ENCODE measurements at places on chromosomes 1 and 21.

DNA sequence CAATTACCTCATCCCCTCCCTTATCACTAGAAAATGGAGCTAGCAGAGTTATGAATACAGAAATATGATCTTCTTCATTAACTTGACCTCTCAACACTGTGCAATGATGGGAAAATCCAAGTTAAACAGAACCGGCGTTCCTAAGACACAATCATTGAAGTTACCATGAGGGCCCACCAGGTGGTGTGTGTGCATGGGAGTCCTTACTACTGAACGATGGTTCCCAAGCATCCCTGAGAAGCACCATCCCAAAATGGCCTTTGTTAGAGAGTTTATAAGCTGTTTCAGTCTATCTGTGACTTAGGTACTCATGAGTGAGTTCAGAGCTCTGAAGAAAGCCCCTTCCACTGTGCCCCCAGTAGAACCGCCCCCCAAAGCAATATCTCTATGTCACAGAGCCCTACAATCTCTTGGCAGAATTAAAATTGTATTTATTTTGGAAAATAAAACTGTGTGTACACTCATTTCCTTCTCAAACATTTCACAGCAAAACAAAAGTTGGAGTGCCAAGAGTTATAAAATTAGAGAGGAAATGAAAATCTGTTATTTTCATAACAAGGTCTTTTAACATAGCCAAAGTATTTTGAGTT is 56.8 kb downstream of the PLD5 start:
- DNase-seq = no peak

GRCh38 chr1:153658400-153659174 is at the start of gene SNAPIN:
TSS of gene SNAPIN (plus strand) at chr1:153658703. CDS start at chr1:153658744, 41 bp downstream.
- DNase-seq = peak; percentile 91

- no peak for DNase-seq
Measured at GRCh38 chr1:154714638-154715037, 106.7 kb upstream of the ADAR start.

DNA sequence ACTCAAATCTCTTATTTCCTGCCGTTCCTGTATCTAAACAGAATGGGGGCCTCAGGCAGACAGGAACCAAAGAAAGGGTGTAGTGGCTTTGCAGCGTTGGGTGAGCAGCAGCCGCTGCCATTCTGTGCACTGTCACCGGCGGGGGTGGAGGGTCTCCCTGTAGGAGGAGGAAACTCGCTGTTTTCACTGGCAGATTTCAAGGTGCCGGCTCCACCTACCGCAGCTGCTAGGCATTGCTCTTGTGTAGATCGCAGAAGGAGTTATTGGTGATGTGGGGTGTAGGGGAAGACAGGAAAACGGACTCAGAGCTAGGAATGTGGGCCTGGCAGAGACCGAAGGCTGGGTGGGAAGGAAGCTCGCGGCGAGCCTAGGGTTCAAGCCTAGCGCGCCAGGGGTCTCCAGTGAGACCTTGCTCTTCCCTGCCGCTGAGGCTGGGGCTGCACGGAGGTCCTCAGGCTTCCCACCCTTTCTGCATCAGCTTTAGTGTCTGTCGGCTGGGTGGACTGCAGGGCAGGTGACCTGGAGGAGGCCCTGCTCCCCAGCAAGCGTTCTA is 20.8 kb downstream of the ATP5PO start:
- DNase-seq = peak; percentile 63

DNA sequence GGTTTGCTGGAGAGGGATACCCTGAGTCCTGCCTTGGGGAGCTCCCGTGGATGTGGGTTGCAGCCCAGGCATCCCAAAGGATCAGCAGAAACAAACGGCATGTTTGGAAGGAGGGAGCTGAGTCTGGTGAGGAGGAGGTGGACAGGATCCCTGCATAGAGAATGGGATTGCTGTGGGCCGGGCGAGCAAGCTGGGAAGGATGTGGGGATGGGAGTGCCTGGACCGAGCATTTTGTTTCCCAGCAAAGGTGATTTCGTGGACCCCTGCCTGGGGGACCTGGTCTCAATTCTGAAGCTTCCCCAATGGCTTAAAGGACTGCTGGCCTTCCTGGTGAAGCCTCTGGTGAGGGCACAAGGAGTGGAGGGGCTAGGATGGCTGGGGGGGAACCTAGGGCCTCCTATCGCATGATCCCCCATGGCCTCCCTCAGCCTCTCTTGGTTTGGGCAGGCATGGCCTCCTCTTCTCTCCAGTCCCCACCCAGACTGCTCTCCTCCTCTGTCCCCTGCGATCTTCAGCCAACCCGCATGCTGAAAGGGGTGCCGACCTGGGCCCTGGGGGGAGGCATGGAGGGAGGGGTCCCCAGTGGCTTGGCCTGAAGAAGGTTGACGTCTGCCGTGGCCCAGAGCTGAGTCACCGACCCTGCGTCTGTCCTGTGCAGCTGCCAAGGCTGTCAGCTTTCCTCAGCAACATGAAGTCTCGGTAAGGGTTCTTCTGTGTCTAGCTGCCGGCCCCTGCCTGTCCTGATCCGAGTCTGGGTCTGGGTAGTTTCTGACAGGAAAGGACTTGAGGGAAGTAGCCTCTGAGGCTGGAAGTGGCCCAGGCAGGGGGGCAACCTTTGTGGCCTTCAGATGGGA is 16.3 kb downstream of the FAAH start:
- DNase-seq = no peak

DNA sequence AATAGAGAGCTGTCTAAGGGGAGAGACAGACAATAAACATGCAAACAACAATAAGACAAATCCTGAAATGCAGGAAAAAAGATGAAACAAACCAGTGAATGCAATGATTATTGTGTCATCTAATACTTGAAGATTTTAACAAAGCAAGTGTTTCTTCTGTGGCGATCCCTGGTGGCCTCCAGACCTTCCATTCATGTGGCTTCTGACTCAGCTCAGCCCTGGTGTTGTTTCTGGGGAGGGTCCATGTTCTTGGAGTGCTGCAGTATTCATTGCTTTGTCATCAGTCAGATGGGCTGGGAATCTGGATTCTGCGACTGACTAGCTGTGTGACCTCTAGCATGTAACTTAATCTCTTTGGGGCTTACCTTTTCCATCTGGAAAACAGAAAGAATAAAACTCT is 1.5 kb upstream of the C2CD4D start:
- DNase-seq = no peak

- DNase-seq = no peak
Measured at GRCh38 chr1:110123224-110123623, 11.0 kb downstream of the UBL4B start.

- peak; percentile 47 for DNase-seq
Measured at GRCh38 chr21:39518055-39518846, 66.5 kb downstream of the SH3BGR start.

DNA sequence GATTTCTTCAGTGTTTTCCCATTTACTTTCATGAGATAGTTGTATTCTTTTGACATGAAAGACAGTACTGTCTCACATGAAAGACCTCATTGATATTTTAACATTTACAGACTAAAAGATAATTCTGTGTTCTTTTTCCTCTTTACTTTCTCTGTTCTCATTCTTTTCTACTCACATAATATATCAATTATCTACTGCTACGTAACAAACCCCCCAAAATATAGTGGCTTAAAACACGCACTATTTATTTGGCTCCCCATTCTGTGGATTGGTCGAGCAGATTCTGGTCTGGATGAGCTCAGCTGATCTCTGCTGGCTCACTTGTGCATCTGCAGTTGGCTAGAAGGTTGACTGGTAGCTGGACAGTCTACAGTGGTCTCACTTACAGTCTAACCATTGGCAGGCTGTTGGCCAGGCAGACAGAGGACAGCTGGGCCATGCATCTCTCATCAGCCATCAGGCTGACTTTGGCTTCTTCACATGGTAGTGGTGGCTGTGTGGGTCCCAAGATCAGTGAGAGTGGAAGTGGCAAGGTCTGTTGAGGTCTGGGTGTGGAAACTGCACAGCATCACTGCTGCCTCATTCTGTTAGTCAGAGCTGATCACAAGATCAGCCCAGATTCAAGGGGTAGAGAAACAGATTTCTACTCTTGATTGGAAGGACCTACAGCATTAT is 63.2 kb downstream of the MPZL1 start:
- DNase-seq = no peak

- no peak for DNase-seq
Measured at GRCh38 chr1:191886977-191887376, 271.3 kb upstream of the RGS18 start.

- DNase-seq = no peak
Measured at GRCh38 chr1:47332779-47333577, 612 bp upstream of the CMPK1 start.

- DNase-seq = peak; percentile 59
Measured at GRCh38 chr1:221961532-221962292, 219.8 kb upstream of the DUSP10 start.

DNA sequence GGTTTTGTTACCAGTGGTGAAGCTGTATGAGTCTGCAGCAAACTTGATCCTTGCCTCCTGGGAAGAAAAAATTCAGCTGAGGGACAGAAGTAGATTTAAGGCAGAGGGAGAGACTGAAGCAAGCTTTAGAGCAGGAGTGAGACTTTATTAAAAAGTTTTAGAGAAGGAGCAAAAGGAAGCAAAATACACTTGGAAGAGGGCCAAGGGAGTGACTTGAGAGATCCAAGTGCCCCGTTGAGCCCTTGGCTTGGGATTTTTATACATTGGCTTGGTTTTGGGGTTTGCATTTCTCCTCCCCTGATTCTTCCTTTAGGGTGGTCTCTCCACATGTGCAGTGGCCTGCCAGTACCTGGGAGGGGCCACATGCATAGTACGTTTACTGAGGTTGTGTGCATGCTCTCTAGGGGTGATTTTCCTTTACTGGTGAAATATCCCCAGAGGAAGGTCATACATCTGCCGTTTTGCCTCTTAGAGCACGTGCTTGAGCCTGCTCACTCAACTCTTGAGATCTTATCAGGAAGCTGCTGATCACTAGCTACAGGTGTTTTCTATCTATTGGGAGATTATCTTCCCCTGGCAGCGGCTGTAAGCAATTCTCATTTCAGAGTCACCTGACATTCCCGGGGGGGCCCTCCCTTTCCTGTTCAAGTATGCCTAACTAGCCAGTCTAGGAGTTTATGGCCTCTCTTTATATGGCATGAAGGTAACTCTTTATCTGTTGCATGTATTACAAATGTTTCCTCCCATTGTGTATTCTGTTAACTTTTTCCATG is 20.3 kb downstream of the FASLG start:
- no peak for DNase-seq

GRCh38 chr1:155940993-155941844 is at the start of gene RXFP4:
TSS of gene RXFP4 (plus strand) at chr1:155941638. CDS start at chr1:155941710, 72 bp downstream.
- no peak for DNase-seq

- DNase-seq = peak; percentile 61
Measured at GRCh38 chr1:236451796-236452373, 57.8 kb downstream of the EDARADD start.

DNA sequence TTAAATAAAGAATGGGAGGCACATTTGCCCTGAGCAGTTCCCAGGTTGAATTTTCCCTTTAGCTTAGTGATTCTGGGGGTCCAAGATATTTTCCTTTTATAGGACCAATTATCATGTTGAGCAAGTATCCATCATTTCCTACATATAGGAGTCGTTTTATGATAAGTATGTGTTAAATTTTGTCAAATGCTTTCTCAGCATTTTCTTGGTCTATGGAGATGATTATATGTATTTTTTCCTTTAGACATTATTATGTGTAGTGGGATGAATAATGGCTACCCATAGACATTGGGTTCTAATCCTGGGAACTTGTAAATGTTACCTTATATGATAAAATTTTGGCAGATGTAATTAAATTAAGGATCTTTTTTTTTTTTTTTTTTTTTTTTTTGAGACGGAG is 128.7 kb downstream of the LMO4 start:
- no peak for DNase-seq

DNA sequence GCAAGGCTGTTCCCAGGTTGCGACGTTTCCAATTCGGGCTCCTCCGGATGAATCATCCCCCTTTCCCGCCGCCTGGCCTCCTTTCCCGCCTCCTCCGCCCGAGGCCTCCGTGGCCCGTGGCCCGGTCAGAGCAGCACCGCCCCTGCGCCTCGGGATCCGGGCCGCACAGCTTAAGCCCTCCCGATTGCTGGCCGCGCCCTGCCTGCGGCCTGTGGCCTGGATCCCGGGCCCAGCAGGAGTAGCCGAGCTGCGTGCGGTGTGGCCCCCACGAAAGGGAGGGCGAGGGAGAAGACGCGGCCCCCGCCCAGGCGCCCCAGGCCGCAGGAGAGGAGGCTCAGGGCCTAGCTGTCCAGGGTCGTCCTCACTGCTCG is 1.0 kb downstream of the TMEM200B start:
- no peak for DNase-seq

GRCh38 chr1:1842360-1843146 is 48.3 kb downstream of the GNB1 start:
- DNase-seq = no peak

GRCh38 chr1:98963064-98963758 is 41.5 kb downstream of the PLPPR5 start:
- no peak for DNase-seq

GRCh38 chr21:30480145-30480544 is at the start of gene KRTAP19-1:
TSS of gene KRTAP19-1 (minus strand) at chr21:30480367. CDS start at chr21:30480317, 50 bp downstream.
- no peak for DNase-seq

- DNase-seq = no peak
Measured at GRCh38 chr1:19735440-19736127, 64.1 kb downstream of the TMCO4 start.

- no peak for DNase-seq
Measured at GRCh38 chr1:24803220-24803619, 58.0 kb downstream of the CLIC4 start.

DNA sequence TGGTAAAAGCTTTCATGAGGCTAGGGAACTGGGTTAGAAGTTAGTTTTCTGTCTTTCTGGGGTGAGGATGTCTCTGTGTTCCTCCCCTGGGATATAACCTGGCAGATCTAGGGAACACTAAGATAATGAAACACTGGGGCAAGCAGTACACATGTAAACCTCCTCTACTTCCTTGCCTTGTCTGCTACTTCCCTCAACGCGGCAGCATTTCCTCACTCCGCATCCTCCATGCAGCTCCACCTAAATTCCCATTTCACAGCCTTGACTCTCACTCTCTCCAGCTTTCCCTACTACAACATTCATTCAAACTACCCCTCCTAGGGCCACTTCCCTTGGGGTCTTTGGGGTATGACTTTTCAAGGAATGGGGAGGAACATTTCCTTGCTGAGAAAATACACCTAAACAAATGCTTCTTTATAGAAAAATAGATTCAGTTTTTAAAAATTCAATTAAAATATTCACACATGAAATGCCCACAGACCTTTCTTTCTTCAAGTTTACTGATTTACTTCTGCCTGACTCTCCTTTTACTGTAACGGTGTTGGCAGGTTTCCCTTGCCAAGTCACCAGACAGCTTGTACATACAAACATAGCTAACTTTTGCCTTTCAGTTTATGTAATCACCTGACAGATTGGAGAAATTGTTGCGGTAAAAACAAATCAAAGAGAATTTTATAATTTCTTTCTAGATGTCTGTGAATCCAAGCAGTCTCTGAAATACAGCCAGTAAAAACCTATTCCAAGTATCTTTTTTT is 90.1 kb downstream of the TNFSF18 start:
- no peak for DNase-seq

GRCh38 chr1:178908358-178908757 is 37.5 kb upstream of the ANGPTL1 start:
- no peak for DNase-seq

GRCh38 chr1:221715321-221716169 is 26.3 kb downstream of the DUSP10 start:
- no peak for DNase-seq

DNA sequence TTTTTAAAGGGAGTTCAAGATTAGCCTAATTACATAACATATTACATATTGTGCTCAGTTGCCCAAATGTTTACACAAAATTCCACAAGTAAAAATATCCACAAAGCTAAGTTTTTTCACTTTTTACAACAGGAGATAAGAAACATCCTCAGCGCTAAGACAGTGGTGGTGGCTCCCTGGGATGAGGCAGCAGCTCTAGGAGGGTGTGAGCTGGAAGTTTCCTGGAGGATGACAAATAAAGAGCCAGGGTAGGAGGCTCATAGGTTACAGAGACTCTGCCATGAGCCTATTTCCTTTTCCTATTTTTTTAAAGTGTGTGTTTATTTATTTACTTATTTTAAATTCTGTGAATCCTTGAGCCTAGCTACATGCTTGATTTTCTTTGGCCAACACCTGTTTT is 91.7 kb downstream of the COL24A1 start:
- no peak for DNase-seq

Data from CD8-positive, alpha-beta memory T cell (primary cell).